Stimulated activated CD4-positive, alpha-beta T cell treated with anti-CD3 and anti-CD28 coated beads, Interleukin-12 subunit alpha, Interleukin-12 subunit beta, amount 100 ng/mL, for 24 hours (primary cell): ENCODE measurements at places on chromosomes 7 and 10.

DNA sequence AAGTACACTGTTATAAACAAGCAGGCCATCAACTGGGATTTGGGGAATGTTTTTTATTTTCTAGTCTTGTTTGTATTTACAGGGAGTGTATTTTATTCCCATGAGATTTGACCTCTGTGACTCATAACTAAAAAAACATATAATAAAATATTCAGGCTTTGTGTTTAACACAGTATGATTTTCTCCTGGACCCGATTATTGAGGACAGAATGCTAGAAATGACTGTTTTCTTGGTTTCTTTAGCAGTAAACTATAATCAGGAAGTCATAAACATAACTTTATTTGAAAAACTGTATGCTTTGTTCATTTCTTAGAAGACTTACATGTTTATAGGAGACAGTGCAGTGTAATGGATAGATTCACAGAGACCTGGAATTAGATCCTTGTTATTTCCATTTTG lies 2.1 kb downstream of the NHLRC2 start:
- DNase-seq = no peak

DNA sequence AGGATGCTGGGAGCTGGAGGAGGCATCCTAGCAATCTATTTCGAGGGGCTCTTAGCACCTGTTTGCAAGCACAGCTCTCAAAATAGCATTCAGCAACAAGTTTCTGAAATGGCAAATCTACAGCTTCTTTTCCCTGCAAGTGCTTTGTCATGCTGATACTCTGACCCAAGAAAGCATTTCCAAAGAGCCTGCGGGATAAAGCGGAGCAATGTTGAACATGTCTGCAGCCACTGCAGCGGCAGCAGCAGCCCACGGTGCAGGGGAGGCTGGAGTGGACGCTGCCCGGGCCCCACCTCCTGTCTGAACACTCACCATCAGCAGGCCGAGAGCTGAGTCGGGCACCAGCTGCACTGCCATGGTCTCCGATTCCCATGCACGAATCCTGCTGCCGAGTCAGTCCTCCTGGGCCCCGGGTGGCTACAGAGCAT lies 964 bp downstream of the FRMD4A start:
- DNase-seq = no peak

GRCh38 chr7:120941064-120941463 lies 9.5 kb upstream of the ING3 start:
- DNase-seq = no peak

DNA sequence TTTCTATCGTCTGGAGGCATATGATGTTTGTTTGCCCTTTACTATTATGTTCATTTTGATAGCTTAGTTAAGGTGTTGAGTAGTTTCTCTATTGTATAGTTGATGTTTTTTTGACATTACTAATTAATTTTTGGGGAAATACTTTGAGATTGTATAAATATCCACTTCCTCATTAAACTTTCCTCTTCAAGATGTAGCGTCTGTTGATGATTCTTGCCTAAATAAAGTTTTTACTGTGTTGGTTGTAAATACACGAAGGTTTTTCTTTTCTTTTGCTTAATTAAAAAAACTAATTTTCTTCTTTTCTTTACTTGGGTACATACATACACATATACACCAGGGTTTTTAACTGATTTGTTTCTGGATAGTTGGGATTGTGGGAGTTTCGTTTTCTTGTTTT lies 8.5 kb downstream of the KMT2E start:
- no peak for DNase-seq

- DNase-seq = no peak
These were observed 10.1 kb downstream of the THNSL1 start for GRCh38 chr10:25026463-25026862.

DNA sequence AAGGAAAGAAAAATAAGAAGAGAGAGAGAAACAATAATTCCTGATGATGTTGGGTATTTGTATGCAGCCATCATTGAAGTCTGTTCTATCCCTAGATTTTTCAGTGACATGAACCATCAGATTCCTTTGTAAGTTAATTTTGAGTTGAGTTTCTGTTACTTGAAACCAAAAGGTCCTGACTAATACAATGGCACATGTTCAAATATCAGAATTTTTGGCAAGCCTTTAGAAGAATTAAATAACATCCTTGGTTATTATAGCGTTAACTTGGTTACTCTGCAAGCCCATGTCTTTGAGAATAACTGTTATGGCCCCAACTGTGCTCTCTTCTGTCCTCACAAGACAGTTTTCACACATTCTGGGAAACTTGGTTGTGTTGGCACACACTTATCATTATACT lies 66.5 kb downstream of the SYPL1 start:
- DNase-seq = no peak

DNA sequence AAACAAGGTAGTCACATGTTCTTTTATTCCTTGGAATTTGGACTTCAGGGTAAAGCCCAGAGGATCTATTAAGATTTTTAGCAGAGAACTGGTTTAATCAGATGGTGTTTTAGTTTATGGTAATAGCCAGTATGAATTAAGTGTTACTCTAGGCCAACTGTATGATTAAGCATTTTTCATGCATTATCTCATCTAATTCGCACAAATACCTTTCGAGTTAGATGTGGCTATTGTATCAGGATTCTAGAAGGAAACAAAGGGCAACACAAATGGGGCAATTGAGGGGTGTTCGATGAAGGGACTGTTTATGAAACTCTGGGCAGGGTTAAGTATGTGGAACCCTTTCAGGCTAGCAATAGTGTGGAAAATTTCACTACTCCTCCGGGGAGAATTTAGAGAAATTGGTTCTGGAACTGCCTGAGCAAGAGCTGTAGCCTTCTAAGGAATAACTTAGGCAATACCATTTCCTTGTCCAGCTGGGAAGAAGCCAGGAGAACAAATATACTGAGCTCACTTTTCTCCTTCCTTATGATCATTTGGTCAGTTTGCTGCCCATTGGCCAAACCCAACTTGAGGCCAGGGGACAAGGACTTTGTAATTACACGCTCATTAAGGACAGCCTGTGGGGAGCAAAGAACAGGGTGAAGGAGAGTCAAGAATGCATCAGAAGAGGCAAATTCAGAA lies 319.0 kb upstream of the FZD1 start:
- DNase-seq = no peak

DNA sequence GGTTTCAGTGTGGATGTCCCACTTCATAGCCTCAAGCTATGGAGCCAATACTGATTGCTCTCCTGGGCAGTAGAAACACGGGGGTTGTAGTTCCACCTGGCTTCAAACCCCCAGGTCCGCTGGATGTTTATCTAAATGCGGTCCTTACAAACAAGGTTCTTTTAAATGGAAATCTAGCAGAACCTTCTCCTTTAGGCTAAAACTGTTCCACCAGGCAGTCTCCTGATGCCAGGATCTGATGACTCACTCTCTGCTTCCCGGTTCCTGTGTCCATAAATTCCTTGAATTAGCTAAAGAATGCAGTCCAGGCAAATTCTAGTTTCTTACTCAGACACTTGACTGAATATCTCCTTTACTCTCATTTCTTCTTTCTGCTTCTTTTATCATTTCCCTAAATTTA lies 108.4 kb upstream of the FAM3C start:
- no peak for DNase-seq

- DNase-seq = no peak
These were observed 16.3 kb downstream of the VSTM4 start for GRCh38 chr10:49099046-49099445.

- DNase-seq = no peak
These were observed 41.7 kb upstream of the EZH2 start for GRCh38 chr7:148925836-148926235.

DNA sequence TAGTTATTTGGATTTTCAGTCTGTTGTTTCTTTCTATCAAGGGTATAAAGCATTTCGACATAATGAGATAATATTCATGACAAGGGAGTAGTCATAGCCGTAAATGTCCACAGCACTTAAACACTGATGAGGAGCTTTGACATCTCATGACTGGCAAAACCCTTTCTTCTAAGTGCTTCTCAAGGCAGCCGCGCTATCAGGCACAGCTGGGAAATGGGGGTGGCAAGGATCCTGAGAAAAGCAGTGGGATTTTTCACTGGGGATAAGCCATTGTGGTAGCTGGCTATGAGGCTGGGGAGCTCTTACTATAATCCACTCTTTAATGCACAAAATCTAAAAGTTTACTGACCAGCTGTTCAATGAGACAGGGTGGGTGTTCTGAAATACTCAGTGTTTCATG lies 493.2 kb upstream of the KLF6 start:
- no peak for DNase-seq

GRCh38 chr7:134513169-134513752 lies 14.1 kb upstream of the AKR1B10 start:
- no peak for DNase-seq

DNA sequence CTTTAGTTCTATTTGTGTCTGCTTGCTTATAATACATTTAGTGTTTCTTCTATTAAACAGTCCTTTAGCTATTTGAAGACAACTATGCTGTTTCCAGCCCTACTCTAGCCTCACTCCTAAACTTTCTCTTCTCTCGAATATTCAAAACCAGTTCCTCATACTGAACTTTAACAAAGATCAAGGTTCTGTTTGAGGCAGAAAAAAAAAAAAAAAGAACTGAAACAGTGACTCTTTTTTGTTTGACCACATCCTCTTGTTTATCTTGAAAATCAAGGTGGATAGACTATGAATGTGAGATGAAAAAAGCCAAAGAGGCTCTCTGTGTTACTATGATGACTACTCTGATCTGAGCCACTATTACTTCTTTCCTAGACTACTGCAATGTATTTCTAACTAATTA lies 154.3 kb downstream of the ZNF365 start:
- DNase-seq = no peak

GRCh38 chr10:48705401-48705938 lies 20.8 kb downstream of the WDFY4 start:
- DNase-seq = no peak

- no peak for DNase-seq
These were observed 236.4 kb upstream of the GRM3 start for GRCh38 chr7:86407291-86407690.

- no peak for DNase-seq
These were observed 221.5 kb upstream of the GHITM start for GRCh38 chr10:83917537-83918506.

- no peak for DNase-seq
These were observed 80.9 kb downstream of the LRMDA start for GRCh38 chr10:75512203-75512933.

- DNase-seq = no peak
These were observed 109.0 kb downstream of the PHF14 start for GRCh38 chr7:11082552-11083213.

GRCh38 chr7:21869785-21870402 lies 75.8 kb downstream of the CDCA7L start:
- DNase-seq = no peak

DNA sequence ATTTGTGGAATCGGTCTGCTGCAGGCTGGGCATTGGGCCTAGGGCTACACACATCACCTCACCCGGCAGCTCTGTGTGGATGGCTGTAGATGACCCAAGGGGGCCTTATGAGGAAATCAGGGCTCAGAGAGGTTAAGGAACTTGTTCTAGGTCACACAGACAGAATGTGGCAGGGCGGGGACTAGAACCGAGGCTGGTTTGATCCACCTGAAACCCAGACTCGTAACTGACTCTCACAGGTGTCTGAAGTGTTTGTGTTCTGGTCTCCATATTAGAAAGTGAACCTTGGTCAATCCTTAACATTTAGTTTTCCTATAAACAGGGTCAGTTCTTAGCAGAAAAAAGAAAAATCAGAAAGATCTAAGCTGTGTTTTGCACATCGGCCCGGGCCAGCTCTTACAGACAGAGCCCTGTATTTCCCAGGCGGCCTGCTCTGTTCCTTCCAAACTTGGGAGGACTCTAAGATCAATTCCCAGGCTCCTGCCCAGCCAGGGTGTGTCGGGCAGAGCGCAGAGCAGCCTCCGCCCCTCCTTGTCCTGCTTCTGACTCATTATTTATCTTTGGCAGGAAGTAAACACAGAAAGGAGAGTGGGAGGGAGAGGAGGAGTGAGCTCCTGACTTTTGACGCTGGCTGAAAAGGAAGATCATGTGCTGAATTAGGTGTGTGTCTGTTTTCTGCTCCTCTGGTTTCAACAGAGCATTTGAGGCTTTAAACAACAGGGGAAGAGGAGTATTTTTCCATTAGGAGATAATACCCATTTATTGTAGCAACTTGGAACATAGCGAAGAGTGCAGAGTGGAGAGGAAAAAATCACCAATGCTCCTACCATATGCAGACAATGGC lies 74.1 kb downstream of the TACC2 start:
- DNase-seq = no peak

DNA sequence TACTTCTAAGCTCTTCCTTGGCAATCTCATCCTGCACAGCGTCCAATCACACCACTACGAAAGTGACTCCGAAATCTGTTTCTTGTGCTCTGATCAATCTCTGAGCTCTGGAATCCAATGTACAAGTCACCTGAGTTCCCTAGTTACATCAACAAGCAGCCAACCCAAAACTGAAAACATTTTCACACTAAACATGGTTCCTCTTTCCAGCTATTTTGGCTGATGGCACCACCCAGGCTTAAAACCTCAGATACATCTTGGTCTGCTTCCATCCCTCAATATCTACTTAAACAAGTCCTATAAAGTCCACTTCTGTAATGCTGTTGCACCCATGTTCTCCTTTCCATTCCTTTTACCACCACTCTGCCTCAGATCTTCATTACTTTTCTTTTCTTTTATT lies 3.6 kb downstream of the BLOC1S2 start:
- DNase-seq = no peak

GRCh38 chr10:130747356-130747755 lies 564.2 kb downstream of the TCERG1L start:
- DNase-seq = no peak

DNA sequence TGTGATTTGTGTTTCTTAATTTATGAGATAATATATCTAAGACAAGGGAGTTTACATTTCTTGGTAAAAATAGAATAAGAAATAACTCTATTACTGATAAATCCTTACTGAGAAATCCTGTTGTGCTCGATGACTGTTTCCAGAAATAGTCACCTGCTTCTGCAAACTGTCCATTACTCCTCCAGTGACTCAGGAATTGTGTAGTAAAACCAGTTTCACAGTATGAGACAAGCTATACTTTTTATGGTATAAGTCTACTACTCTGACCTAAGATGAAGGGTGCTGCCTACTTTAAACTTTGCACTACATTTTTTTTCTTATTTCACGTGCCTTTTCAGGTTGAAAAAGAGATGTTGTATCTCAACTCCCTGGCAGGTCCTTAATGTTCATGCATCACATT lies 6.8 kb upstream of the ANKRD22 start:
- no peak for DNase-seq

DNA sequence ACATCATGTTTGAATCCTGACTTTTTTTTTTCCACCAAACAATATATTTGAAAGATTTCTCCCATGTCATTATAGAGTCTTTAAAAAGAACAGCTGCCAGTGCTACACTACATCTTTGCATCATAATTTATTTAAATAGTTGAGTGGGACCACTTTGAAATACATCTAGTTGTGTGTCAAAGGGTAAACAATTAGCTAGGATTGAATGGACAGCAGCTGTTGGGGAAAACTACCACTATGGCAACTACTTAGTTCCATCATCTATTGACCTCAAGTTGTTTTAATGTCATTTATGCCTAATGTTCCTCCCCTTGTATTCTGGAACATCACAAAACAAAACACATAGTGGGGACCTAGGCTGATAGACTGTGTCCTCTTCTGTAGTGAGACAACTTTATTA lies 985.1 kb downstream of the SORCS1 start:
- no peak for DNase-seq

- no peak for DNase-seq
These were observed 51.1 kb downstream of the HYCC1 start for GRCh38 chr7:22962775-22963350.
